Esophagus muscularis mucosa (tissue), 4 donors: ENCODE measurements at places on chromosomes 12 and 14. TPM values are rescaled to one million over a fixed set of nuclear protein-coding genes. Genes with fewer than 3 reads are reported as not detected.
A peak's percentile ranks its signal among the peaks of the same experiment; 100 is the strongest.

- DNase-seq: no peak
These were observed 17.4 kb downstream of the TMPO start for GRCh38 chr12:98532687-98533304.

The TAS2R30 gene
- total RNA-seq: 2.2 TPM

GRCh38 chr12:49979016-49979586, 6.4 kb downstream of the AQP6 start:
- no peak for DNase-seq

DNA sequence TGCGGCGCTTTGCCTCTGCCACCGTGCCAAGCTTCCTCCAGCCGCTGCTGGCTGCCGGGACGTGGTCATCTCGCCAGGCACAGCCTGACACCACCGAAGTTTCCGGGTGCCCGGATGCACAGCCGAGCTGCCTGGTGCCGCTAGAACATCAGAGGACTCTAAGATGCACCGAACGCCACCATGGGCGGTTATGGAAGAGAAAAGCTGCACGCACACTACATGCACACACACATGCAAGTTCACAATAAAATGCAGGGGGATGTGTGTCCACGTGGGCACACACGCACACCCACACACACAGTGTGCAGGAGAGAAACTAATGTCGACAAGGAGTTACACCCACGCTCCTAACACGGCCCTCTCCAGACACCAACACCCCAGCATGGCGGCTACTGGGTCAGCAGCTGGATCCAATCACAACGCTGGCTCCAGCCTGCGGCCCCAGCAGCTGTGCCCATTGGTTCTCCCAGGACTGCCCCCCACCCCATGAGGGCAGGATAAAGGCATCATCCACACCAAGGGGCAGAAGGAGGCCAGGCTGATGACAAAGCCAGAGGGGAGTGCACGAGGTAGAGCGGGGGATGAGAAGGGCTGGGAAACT, 82.7 kb downstream of the BCL11B start:
- DNase-seq: no peak

The TMEM132C gene
- total RNA-seq: 3.4 TPM

GRCh38 chr14:98594156-98594555, 677.8 kb downstream of the BCL11B start:
- DNase-seq: peak; percentile 64

The GPR135 gene
- total RNA-seq: 5.2 TPM

- DNase-seq: no peak
These were observed 42.3 kb downstream of the CHGA start for GRCh38 chr14:92965281-92965680.

The GPR65 gene
- 0.32 TPM for total RNA-seq

GRCh38 chr12:46442738-46443137, 70.2 kb upstream of the SLC38A2 start:
- no peak for DNase-seq

GRCh38 chr12:45343269-45344051, 127.6 kb downstream of the ANO6 start:
- DNase-seq: no peak

- DNase-seq: no peak
These were observed 243.5 kb downstream of the TMEM132C start for GRCh38 chr12:128510511-128510910.

The HAL gene
- total RNA-seq: not detected

The KRT78 gene
- total RNA-seq: not detected

DNA sequence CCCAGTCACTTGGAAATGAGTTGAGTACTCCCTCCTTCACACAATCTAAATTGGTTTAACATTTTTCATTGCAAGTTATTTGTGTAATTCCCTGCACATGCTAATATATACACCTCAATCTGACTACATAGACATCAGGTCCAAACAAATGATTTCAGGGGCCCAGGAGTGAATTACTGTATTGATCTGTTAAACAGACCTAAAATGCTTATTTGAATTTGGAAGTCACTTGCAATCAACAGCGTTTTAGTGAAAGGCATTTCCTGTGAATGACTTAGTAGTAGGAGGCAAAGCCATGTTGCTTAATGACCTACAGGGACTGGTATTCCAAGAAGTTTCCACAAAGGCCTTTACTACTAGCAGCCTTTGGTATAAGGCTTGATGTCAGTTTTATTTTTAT, 22.6 kb upstream of the SLC15A5 start:
- DNase-seq: no peak

DNA sequence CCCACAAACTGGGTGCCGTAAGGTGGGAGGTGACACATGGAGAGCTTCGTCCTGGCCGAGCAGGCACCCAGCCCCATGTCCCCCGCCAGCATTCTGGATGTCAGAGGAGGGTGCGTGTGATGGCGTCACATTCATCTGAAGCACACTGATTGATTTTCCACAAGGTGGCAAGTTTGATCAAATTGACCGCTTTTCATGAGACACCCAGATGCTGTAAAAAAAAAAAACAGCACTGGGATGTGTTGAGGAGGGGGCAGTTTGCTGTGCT, 24.2 kb downstream of the SLC25A29 start:
- no peak for DNase-seq

GRCh38 chr14:69547701-69548348, 26.8 kb downstream of the CCDC177 start:
- no peak for DNase-seq

DNA sequence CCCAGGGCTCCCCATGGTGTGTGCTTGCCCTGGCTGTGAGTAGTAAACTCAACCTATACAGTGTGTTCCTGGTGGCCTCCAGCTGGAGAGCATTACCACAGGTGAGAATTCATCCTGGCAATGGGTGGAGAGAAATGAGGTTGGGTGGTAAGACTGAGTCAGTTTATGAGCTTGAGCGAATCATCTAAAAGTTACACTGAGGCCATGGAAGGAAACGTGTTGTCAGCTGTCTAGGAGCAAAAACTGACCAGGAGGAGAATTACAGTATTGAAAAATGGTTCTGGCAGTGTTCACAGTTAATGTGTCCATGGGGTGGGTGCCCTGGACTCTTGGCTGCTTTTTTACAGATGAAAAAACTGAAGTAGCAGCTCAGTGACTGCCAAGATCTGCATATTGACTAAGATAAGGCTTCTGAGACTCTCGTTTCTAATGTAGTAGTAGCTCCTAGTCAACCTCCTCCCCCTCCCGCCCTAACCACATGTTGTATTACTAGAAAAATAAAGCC, 202.0 kb upstream of the AMIGO2 start:
- no peak for DNase-seq

The METTL25 gene
- 18.6 TPM for total RNA-seq

The RGS6 gene
- total RNA-seq: 0.83 TPM

The ETFRF1 gene
- total RNA-seq: 49.7 TPM

- no peak for DNase-seq
These were observed 86.6 kb downstream of the BORCS5 start for GRCh38 chr12:12443431-12443878.

GRCh38 chr12:72717036-72717435, 444.9 kb downstream of the TRHDE start:
- no peak for DNase-seq

The SETD1B gene
- 18.6 TPM for total RNA-seq

DNA sequence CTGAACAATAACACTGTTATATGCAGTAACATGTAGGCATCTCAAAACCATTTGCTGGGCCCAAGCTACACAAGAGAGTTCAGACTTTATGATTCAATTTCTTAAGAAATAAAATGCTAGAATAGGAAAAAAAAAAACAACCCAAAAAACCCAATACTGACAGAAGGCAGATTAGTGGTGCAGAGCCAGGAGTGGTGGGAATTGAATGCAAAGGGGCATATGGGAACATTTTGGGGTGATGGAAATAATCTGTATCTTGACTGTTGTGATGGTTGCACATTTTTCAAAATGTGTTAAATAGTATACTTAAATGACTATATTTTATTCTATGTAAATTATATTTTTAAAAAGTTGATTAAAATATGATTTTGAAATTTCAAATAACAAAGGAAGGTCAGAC, 23.4 kb upstream of the FGF6 start:
- no peak for DNase-seq

DNA sequence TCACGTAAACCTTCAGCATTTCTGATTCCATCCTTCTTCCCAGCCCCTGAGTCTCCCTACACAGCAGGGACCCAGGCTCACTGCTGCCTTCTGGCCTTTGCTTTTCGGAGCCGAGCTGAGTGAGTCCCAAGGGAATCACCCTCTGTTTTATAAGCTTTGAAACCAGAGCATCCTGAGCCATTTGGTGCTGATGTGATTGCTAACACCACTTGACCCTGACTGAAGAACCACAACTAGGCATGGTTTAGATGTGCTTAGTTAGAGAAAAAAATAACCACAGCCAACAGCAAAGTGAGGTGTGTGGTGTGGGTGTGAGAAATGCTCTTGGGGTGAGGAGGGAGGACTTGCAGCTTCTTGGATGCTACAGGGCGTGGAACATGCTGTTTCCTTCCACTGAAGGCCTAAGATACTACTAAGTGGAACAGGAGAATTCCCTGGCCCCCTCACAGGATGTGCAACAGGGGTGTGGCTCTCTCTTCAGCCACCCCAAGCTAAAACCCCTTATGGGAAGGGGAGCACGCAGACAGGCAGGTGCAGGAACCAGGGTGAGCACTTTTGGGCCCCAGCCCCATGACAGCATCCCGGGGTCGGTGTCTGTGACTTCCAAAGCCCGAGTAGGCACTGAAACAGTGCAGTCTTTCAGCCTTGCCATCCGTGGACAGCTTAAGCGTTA, at the start of gene TC2N:
Gene TC2N (minus strand): TSS at position 221 of the 673 bp plus-strand sequence. CDS start 53,767 bp downstream, outside the sequence.
- no peak for DNase-seq

DNA sequence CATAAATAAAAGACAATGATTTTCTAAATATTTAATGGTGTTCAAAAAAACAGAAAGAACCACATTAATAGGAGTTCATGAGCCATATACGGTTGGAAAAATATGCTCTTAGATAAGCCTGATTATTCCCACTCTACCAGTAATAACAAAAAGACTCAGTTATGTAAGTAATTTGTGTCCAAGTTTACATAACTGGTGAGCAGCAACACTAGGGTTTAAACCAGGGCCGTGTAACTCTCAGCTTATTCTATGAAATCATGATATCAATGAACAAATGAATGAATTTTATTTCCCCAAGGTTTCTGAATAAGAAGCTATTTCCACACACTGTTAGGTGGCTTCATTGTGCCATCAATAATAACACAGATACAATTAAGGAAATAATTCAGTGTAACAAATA, 98.3 kb downstream of the GARIN6 start:
- DNase-seq: no peak

DNA sequence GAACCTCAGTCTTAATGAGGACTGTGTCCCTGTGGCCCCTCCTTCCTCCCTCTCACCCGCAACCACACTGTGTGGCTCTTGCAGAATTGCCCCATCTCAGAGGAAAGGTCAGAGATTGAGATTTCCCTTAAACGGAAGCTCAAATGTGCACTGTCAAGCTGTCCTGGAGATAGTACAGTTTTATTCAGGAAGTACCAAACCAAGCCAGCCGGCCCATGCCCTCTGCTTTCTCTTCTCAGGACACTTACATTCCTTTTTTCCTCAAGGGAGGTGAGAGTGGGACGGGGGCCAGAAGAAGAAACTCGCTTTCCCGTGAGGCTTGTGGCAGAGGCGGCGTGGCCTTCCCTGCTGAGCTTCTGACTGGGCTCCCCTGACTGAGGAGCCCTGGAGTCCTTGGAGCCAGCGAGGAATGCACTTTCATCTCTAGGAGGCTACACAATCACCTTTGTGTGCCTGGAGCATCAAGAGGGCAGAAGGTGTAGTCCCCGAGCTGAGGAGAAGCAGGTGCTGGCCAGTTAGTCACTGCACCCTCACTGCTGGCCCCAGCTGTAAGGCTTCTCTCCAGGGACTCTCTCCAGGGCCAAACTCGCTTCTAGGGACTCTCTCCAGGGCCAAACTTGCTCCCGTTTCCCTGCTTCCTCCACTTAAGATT, 24.1 kb upstream of the ATP2A2 start:
- DNase-seq: no peak

DNA sequence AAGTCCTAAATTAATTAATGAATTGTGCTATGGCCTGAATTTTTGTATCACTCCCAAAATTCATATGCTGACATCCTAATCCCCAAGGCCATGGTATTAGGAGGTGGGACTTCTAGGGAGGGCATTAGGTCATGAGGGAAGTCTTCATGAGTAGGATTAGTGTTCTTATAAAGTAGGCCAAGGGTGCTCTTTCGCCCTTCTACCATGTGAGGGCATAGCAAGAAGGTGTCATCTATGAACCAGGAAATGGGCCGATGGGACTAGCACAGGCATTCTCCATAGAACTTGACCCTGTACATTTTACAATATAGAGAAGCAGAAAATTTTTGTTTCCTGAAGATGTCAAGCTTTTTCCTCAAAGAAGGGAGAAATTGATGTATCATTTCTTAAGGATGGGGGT, 12.5 kb downstream of the SYT10 start:
- DNase-seq: no peak

The KLHL28 gene
- 10.8 TPM for total RNA-seq

GRCh38 chr12:84658877-84659276, 253.7 kb downstream of the SLC6A15 start:
- DNase-seq: no peak

The DTX3 gene
- 39.0 TPM for total RNA-seq

DNA sequence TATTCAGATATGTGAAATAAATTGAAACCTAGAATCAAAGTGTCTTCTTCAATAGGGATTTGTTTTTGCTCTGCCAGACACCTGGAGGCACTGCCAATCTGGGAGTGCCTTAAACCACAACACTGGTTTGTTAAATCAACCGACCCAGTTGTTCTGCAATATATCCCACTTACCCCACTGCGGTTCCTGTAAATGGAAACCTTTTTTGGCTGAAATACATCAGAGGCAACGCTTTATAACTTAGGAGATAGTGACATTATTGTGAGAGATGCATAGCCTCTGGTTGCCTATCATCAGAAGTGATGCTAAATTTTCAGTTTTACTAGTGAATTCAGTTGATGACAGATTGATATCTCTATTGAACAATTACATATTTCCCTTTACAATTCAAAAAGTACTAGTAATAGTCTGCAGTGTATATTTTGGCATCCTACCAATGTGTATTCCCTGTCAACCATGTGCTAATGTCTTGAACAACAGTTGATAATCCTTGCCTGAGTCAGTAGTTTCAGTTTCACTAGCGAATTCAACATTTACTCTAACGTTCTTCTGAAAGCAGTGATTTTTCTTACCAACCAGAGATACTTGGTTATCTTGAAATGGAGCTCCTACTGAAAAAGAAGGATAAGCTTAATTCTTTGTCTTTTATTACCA, 30.5 kb downstream of the PPP2R5C start:
- no peak for DNase-seq

GRCh38 chr12:2924019-2924418, 33.3 kb downstream of the TULP3 start:
- DNase-seq: no peak
